ENCODE measurements at places on chromosomes 4 and X. TPM values are rescaled to one million over a fixed set of nuclear protein-coding genes. Genes with fewer than 3 reads are reported as not detected.

GRCh38 chr4:102527695-102528283 lies 26.6 kb downstream of the NFKB1 start:
- no peak for DNase-seq

DNA sequence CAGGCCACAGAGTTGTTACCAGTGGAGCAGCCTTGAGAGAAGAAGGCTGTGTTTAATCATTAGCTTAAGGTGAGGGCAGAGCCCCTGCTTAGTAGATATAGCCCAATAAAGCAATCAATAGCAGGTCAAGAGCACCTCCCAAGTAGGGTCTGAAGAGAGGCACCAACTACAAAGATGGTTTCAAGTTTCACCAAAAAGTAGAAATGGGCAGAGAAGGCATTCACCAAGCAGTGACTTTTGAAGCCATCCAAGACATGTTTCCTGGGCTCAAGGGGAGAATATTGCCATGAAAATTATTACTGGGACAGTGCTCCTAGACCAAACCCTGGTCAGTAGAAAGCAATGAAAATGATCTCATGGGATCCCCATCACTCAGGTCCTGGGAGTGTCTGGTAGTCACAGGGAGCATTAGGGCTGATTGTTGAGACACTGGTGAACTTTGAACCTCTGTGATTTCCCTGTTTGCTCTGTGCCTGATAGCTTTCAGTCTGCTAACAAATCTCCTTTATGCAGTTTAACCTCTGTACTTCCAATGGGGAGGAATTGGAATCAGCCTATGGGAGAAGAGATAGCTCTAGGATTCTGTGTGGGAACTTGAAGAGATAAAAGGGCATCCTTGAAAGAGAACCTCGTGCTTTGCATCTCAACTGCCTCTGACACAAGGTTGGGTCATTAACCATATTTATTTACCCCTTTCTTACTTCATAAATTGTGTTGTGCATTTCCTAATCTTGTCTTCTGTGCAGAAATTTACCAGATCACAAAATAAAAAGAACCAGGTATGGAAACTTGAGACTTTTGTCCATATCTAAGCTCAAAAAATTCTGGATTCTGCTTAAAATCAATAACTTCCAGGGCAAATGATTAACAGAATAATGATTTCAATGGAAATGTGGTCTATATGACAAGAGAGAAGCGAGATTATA lies 9.3 kb upstream of the OTC start:
- DNase-seq: no peak

GRCh38 chr4:101277671-101278070 lies 69.7 kb downstream of the PPP3CA start:
- no peak for DNase-seq

GRCh38 chrX:130734713-130735112 lies 168.3 kb downstream of the ENOX2 start:
- DNase-seq: no peak

DNA sequence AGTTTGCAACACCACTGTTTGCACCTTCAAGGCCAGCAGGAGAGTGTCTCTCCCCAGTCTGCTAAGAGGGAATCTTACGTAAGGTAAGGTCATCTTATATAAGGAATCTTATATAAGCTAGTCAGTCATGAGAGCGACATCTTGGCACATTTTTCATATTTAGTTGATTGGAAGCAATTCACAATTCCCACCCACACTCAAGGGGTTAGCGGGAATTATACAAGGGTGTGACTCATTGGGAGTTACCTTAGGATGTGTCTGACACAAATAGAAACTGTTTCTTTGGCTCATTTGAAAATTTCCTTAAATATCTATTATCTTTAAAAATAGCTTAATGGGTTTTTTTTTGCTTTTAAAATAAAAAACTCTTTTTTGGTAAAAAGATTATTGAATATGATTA lies 62.1 kb upstream of the GRPR start:
- no peak for DNase-seq

GRCh38 chr4:172042714-172043114 lies 229.5 kb downstream of the GALNTL6 start:
- DNase-seq: no peak

DNA sequence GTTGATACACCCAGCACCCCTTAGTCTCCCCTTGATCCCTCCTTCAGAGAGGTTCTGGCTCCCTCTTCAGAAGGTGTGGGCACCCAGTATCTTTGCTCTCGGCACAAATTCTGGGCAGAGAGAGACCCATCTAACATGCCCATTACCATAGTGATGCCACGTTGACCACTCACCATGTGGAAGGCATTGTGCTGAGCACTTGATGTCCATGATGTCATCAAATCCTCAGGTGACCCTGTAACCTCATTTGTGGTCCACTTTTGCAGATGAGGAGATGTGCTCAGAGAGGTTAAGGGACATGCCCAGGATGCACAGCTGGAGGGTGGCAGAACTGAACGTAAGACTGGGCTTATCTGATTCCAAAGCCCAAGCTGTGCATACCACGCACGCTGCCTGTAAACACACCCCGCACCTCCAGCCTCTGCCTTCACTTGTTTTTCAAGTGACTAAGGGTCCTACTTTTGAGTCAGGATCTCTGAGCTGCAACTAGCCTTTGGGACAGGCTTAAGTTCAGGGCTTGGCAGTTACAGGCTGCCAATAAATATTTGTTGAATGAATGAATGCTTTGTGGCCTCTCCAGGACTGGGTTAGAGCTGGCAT lies 55.2 kb downstream of the HTRA3 start:
- DNase-seq: no peak

GRCh38 chr4:16669036-16669435 lies 229.4 kb downstream of the LDB2 start:
- DNase-seq: no peak

GRCh38 chr4:77154065-77154464 lies 2.9 kb upstream of the CCNG2 start:
- no peak for DNase-seq

DNA sequence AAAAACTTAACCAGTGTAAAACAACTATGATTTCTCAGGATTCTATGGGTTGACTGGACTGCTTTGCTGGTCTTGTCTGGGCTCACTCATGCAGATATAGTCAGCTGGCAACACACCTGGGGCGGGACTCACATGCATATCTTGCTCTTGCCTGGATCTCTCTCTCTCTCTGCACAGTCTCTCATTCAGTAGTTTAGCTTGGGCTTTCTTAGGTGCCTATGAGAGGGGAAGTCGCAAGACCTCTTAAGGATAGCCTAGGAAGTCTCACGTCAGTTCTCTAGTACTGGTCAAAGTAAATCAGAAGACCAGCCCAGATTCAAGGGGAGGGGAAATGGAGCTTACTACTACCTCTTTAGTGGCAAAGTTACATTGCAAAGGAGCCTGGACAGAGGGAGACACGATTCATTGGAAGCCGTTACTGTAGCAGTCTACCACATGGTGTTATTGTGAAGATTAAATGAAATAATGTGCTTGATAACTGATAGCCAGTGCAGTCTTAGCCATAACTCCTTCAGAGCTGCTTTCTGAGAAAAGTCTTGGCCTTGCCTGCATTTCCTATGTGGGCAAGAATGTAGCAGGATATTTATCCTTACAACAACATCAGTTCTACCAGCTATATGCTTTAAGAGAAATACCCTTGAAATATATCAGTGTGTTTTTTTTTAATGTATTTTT lies 2.1 kb downstream of the COPS4 start:
- DNase-seq: no peak

DNA sequence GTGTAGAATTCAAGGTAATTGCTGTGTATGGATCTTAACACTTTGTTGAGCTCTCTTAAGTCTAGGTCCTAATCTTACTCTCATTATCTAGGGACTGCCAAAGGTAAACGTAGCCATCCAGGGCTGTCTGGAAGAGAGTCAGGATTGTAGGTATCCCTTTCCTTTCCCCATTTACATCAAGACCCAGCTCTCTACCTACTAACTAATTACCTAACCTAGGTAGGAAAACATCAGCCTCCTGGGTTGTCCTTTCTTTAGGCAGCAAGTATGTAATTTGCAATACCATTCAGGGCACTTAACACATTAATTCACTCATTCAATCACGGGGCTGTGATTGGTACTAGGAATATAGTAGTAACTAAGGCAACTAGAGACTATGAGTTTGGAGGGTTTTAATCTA lies 15.2 kb upstream of the CPEB2 start:
- no peak for DNase-seq

GRCh38 chrX:117510453-117510852 lies 606.2 kb downstream of the KLHL13 start:
- DNase-seq: no peak

- no peak for DNase-seq
Measured at GRCh38 chr4:186739802-186740434, 16.3 kb upstream of the FAT1 start.

DNA sequence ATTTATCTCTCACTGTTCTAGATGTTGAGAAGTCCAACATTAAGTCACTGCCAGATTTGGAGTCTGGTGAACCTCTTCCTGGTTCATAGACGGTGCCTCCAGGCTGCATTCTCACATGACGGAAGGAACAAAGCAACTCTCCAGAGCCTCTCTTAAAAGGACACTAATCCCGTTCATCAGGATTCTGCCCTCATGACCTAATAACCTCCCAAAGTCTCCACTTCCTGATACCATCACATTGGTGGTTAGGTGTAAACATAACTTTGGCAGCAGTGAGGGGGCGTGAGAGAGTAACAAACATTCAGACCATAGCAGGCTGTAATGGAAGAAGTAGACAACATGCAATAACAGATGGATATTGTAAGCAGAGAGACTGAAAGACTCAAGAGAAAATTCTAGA lies 388.6 kb downstream of the PDHA2 start:
- no peak for DNase-seq

- no peak for DNase-seq
Measured at GRCh38 chrX:150919401-150919800, 20.9 kb upstream of the CD99L2 start.

GRCh38 chr4:155578219-155578618 lies 88.4 kb upstream of the GUCY1A1 start:
- DNase-seq: no peak

- no peak for DNase-seq
Measured at GRCh38 chr4:53582194-53582593, 9.1 kb downstream of the LNX1 start.

- peak; percentile 38 for DNase-seq
Measured at GRCh38 chr4:74364652-74365491, at the start of gene EREG. Gene EREG, plus strand, starts transcription at chr4:74365145. Its CDS starts 164 bp downstream, at chr4:74365309.

- no peak for DNase-seq
Measured at GRCh38 chrX:13074297-13075262, 30.2 kb upstream of the FAM9C start.

DNA sequence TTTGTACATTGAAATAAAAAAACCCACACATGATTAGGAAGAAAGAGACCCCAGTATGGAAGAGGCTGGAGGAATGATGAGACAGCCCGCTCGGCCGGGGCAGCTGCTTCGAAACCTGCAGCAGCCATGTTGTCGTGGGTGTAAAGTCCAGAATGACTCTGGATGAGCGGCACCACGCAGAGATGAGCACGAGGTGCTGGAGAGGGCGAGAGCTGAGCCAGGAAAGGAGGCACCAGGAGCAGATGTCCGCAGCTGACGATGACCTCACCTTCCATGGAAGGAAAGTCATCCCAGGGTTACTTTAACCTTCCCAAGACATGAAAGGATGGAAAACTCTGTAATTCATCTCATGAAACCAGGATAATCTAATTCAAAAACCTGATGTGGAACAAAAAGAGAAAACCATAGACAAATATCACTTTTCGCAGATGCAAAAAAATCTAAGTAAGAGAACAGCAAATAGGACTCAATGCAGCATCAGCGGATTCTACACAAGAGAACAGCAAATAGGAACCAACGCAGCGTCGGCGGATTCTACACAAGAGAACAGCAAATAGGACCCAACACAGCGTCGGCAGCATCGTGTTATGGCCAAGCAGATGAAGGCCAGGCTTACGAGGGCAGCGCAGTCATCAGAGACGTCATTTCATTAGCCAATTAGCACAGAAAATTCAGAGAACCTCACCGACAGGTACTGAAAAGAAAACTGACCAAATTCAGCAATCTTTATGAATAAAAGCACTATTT lies 25.9 kb upstream of the SPON2 start:
- no peak for DNase-seq

DNA sequence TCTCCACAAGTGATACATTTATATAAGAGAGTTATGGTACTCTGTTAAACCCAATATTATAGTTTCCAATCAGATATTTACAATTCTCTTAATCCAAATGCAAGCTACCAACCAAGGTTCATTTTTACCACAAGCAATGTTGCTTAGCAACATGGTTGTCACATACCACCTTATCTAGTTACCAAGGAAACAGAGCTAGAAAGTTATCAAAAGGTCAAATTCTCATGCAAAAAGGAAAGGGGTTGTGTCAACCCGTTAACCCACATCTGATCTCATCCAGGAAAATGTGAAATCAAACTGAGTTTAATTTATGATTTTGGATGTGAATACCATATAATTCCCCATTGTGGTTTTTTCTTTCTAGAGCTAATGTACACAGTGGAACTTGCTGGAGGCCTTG lies 274.1 kb upstream of the MAGEB2 start:
- no peak for DNase-seq

GRCh38 chr4:7464259-7464655 lies 29.5 kb upstream of the PSAPL1 start:
- DNase-seq: no peak

DNA sequence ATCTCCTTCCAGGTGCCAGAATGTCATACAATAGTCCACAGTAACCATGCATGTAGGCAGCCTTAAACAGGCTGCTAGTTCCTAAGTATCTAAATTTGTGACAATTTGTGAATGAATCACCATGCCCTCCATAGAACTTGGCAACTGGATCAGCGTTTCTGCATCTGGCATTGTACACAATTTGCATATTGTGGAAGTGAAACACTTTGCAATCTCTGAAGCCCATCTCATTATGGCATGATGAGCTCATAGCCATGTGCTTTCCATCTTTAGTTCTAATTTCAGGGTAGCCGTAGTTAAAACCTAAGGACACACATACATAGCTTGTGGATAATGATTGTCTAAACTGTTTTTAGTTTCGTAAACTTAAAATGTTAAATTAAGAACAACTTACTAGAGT lies 573.6 kb downstream of the PPP4R3C start:
- DNase-seq: no peak

DNA sequence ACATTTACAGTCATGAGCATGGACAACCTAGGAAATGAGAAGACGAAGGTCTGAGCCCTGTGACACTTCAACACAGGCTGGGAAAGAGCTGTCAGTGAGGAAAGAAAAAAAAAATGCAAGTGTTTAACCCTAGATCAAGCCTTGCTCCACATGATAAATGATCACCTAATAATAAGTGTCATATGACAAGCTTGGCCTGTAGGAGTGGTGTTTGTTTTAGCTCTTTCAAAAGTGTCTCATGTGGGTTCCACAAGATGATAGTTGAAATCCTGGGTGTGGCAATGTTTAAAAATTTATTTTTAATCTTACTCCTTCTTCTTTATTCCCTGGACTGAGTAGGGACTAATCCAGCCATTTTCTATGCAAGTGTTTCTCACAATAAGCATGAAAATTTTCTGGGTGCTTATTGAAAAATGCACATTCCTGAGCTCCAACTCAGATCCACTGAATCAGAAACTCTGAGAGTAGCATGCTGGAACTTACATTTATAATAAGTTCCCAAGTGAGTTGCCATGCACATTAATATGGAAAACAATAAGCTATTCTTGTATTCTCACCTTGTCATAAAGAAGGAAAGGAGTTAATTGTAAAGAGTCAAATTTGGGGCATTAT lies 138.3 kb downstream of the AREG start:
- DNase-seq: no peak

The FRMD7 gene
- polyA plus RNA-seq: 1.3 TPM

The CASK gene
- 53.0 TPM for polyA plus RNA-seq

The TCP11X2 gene
- 2.4 TPM for polyA plus RNA-seq

The BEX1 gene
- 60.3 TPM for polyA plus RNA-seq

The TACC3 gene
- 67.3 TPM for polyA plus RNA-seq

Data from left kidney (tissue), 8 donors.